ENCODE measurements at places on chromosomes 5 and 9.

- DNase-seq = no peak
These were observed 492.7 kb upstream of the CLINT1 start for GRCh38 chr5:158351485-158352125.

DNA sequence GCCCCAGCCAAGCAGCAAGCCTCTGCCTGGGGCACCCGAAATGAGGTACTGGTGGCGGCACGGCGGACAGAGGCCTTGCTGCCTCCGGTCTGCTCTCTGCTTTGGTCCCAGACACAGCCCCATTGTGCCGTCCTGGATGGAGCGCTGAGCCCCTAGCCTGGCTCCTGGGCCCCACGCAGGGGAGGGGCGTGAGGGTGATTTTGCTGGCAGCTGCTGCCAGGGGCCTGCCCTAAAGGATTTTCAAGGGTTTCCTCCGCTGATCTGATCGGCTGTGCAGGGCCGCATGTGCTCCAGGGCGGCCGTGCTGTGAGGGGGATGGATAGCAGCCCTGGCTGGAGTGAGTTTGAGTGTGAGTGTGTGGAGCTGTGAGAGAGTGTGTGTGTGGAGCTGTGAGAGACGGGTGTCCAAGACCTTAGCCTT is 1.3 kb downstream of the GPSM1 start:
- DNase-seq = no peak

DNA sequence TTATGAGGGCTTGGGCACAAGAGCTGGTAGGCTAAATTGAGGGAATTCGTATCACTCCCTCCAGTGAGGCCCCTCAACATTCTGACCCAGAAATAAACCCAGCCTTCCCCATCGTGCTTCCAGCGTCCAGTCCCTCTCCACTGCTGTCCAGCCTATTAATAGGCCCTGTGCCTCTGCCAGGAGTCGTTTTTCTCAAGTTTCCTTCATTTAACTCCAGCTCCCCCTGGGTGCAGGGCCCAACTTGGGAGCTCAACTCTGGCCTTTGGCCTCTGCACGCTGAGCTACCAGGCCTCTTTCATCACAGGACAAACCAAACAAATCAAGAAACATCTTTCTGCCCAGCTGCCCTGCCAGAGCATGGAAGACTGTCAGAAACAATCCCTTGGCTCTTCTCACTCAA is 10.0 kb downstream of the HBEGF start:
- no peak for DNase-seq

DNA sequence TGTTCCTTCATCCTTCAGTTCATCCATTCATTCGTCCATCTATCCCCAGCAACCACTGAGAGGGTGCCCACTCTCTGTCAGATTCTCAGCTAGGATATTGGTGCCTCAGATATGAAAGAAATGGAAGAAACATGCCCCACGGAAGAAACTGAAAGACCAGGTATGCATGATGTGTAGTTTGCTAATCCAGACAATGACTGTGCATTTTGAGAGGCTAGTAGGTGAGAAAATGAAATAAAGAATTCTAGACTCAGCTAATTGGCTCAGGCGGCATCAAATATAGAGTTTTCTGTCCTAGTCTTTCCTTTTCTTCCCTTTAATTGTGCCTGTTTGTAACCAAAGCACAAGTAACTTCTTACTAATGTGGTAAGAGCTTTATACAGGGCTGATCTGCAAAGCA is 104.7 kb downstream of the PDZD2 start:
- no peak for DNase-seq

DNA sequence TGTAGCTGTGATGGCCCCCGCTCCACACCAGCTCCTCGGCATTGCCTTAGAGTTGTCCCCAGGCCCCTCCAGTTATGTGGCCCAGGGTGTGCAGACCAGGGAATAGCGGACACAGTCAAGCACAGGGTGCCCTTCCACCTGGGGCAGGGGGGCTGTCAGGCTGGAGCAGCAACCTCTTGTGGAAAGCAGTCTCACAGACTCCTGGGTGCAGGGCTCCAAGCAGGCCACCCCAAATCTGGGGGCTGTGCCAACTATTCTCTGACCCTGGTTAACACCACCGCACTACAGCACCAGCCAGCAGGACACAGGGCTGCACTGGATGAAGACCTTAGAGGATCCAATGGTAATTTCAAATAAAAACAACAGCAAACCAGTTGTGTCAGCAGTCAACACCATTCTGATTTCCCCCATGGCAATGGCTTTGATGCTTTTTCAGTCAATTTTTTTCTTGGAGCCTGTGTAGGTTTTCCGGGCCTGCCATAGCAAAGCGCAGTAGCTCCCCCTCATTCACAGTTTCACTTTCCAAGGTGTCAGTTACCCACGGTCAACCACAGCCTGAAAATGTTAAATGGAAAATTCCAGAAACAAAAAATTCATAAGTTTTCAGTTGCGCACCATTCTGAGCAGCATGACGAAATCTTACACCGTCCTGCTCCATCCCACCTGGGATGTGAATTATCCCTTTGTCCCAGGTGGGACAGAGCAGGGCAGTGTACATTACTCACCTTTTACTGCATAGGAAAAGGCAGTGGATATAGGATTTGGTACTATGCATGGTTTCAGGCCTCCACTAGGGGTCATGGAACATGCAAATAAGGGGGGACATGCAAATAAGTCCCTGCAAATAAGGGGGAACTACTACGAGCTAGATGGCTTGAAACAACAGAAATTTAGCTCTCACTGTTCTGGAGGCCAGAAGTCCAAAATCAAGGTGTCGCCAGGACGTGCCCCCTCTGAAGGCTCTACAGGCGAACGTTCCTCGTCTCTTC is 49.0 kb downstream of the C5orf15 start:
- no peak for DNase-seq

Measured in HCT116 (cell line).